CD4-positive, alpha-beta T cell (primary cell): ENCODE measurements at places on chromosomes 5 and 9. TPM values are rescaled to one million over a fixed set of nuclear protein-coding genes. Genes with fewer than 3 reads are reported as not detected.

- DNase-seq = no peak
Observed at GRCh38 chr5:142866563-142867275, 96.5 kb downstream of the ARHGAP26 start.

- DNase-seq = no peak
Observed at GRCh38 chr5:63555874-63556273, 406.4 kb downstream of the HTR1A start.

GRXCR2 gene
- total RNA-seq = not detected

GRCh38 chr5:156393980-156394379 is 67.0 kb downstream of the SGCD start:
- no peak for DNase-seq

DNA sequence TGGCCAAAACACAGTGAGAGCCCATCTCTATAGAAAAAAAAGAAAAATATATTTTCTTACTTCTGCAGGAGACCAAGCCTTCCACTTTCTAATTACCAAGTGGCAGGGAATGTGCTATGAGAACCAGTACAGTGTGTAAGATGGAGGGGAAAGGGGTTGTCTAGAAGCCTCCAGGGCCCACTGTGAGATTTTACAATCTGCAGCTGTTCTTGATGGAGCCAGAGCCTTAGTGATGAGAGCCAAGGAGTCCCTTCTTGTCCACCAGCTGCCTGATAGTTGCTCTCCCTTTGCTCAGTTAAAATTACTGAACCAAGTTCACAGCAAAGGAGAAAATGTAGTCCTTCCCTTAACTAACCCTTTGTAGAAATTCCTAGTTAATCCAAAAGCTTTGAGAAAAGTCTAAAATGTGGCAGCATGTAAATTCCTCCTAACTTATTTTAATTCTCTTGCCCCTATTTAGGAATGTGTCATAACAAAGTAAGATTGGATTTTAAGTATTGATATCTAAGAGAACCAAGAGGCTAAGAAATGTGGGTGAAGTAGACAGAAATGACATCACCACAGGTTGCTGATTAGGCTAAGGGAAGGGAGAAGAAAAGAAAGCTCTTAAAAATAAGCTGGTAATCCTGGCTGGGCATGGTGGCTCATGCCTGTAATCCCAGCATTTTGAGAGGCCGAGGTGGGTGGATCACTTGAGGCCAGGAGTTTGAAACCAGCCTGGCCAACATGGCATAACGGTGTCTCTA is 19.3 kb downstream of the SRP19 start:
- DNase-seq = no peak

- DNase-seq = no peak
Observed at GRCh38 chr9:35091536-35091935, 4.9 kb downstream of the PIGO start.

DNA sequence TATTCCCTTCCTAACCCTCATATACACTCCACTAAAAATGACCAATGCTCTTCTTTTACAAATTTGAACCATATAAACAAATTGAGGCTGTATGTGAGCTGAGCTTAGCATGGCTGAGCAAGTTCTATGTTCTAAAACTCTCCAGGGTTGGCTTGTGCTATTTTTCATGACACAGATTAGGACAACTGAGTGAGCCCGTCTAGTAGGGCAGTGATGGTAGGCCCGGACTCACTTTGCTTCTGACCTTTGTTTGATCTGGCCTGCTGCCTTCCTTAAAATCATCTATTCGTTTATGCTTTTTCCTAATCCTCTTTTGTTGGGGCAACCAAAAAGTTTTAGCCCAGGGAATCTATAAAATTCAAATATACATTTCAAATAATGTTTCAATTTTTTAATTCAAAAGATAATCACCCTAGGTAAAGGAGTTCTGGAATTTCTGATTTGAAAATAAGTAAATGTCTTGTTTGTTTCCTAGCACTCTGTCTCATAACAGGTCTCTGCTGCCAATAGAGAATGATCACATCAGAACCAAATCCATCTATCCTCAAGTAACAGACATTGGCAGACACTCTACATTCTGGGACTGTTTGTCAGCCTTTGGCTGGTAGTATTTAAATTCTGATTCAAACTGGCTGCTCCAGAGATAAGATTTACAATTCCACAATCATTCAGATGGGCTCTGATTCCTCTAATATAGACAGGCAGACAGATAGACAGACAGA is 217.0 kb upstream of the TARS1 start:
- no peak for DNase-seq

DNA sequence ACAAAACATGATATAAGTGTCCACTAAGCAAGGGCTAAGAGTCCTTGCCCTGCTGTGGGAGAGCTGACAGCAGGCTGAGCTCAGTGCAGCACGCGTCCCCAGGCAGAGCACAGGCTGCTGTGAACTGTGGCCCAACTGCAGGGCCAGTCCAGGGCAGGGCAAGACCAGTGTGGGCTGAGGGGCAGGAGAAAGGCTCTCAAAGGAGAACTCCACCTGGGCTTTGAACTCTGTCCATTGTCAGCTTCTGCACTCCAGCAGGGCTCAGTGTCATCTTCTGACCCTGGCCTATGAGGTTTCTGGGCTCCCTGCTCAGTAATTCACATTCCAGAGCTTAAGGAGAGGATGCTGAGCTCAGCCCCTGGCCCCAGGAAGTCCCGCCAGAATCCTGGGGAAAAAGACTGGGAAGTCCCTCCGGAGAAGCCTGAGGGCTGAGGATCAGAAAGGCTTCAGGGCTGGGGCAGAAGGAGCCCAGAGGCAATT is 37.4 kb downstream of the LHFPL2 start:
- DNase-seq = no peak

DNA sequence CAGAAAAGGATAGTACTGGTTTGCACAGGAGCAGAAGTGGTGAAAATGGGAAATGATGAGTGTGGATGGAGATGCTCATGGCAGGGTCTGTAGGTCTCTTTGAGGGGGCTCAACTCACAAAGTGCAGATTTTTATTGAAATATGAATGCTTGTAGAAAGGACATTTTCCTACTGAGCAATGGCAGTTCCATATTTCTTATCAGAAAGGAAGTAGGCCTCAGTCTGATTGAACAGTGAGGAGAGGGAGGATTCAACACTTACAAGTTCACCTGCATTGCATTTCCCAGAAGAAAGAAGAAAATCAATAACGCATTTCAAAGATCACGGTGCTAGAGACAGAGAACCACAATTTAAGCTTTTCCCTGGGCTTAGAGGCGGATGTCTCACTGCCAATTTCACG is 49.2 kb downstream of the ANXA2R start:
- DNase-seq = no peak

NPM1 gene
- 1,379 TPM for total RNA-seq

GRCh38 chr9:32468740-32469139 is 57.3 kb downstream of the RIGI start:
- DNase-seq = no peak

GRCh38 chr5:6379246-6379645 is 899 bp upstream of the MED10 start:
- no peak for DNase-seq
